ENCODE measurements at places on chromosomes 1 and 21. TPM values are rescaled to one million over a fixed set of nuclear protein-coding genes. Genes with fewer than 3 reads are reported as not detected.

KRTAP21-2 gene
- total RNA-seq, result not detected

KPRP gene
- not detected for total RNA-seq

NBPF6 gene
- total RNA-seq, result not detected

SH3GLB1 gene
- total RNA-seq, result 53.5 TPM

DIO1 gene
- total RNA-seq, result not detected

EPHA10 gene
- not detected for total RNA-seq

GSTM5 gene
- total RNA-seq, result 6.0 TPM

MORC3 gene
- total RNA-seq, result 42.7 TPM

CELA3A gene
- total RNA-seq, result not detected

ACTA1 gene
- total RNA-seq, result not detected

CBR3 gene
- total RNA-seq, result 14.4 TPM

SPRR1B gene
- total RNA-seq, result not detected

FAM3B gene
- not detected for total RNA-seq

AMY1A gene
- total RNA-seq, result not detected

RGS4 gene
- 8.3 TPM for total RNA-seq

SLC6A9 gene
- 16.0 TPM for total RNA-seq

LRRN2 gene
- not detected for total RNA-seq

SLC30A2 gene
- total RNA-seq, result not detected

SYDE2 gene
- total RNA-seq, result 4.9 TPM

UTS2 gene
- total RNA-seq, result not detected

GSTM1 gene
- total RNA-seq, result 18.3 TPM

CRYBG2 gene
- total RNA-seq, result not detected

UMODL1 gene
- total RNA-seq, result under 0.01 TPM

NES gene
- 28.2 TPM for total RNA-seq

SIKE1 gene
- total RNA-seq, result 59.7 TPM

OR10Z1 gene
- total RNA-seq, result not detected

MAP1LC3C gene
- 0.61 TPM for total RNA-seq

CNR2 gene
- total RNA-seq, result not detected

FCRL6 gene
- not detected for total RNA-seq

DVL1 gene
- total RNA-seq, result 74.8 TPM

HSPA6 gene
- total RNA-seq, result not detected

TATDN3 gene
- total RNA-seq, result 11.7 TPM

MATN1 gene
- total RNA-seq, result 0.36 TPM

CR1L gene
- total RNA-seq, result not detected

RAB42 gene
- 14.6 TPM for total RNA-seq

ADAMTS1 gene
- total RNA-seq, result 102 TPM
